Gastroesophageal sphincter (tissue), 4 donors: ENCODE measurements at places on chromosomes 5 and 9.

DNA sequence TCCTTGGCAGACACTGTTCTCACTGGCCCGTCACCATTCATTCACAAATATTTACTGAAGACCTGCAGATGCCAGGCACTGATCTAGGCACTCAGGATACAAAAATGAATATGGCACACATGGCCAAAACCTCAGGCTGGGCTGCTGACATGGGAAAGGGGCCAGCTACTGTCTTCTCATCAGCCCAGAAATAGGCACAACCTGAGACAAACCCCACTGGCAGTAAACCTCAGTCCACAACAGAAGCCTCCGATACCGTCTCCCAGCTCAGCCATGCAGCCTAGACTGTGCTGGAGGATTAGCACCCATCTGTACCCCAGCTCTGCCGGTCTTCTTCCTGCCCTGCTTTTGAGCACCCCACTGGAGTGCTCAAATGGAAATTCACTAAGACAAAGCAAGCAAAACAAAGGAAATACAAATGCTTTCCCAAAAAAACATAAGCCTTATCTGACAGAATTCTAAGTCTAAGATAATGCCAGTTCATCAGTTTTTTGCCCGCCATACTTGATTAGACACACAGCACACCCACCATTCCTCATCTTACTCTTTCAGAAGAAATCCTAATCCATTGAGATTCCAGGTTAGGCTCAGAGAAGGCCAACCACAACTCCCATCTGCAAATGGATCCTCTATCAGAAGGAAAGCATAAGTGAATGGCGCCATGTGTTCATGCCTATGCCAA, 8.2 kb downstream of the P4HA2 start:
- ATAC-seq, result no peak

GRCh38 chr5:65481171-65481581, 544 bp downstream of the ADAMTS6 start:
- ATAC-seq, result no peak

DNA sequence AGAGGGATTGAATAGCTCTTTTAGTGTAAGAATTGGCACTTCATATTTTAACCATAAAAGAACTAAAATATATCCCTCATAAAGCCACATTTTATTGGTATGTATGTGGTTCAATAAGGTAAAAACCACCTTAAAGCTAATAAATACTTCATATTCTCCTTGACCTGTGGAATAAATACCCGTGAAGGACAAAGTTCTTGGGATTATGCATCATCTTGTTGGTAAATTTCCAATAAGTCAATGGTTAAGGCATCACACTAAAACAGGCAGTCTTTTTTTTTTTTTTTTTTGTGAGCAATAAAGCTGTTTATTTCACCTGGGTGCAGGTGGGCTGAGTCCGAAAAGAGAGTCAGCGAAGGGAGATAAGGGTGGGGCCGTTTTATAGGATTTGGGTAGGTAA, 161.9 kb downstream of the SNCAIP start:
- no peak for ATAC-seq

DNA sequence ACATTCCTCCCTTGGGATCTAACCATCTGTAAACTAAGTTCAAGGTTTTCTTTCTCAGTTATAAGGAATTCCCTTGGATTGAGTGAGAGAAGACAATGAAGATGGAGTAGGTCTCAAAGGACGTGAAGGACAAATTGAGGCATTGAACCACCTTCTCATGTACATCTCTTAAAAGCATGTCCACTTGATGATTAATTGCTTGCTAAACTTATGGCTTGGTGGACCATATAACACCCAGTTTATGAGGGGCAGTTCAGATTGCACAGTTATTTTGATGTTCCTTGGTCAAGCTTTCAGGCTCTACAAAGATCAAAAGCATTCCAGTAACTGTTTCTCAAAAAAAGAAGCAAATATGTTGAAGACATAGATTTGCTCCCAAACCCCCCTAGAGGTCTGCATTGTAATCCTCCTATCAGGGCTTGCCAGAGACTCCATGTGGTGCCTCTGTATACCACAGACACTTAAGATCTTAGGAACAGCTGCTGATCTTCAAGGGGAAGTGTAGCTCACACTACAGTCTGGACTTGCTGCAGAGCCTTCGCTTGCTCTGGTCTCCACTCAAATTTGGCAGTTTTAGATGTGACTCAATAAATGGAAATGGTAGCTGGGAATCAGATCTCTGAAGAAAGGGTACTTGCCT, 56.9 kb upstream of the ALDH1A1 start:
- no peak for ATAC-seq

DNA sequence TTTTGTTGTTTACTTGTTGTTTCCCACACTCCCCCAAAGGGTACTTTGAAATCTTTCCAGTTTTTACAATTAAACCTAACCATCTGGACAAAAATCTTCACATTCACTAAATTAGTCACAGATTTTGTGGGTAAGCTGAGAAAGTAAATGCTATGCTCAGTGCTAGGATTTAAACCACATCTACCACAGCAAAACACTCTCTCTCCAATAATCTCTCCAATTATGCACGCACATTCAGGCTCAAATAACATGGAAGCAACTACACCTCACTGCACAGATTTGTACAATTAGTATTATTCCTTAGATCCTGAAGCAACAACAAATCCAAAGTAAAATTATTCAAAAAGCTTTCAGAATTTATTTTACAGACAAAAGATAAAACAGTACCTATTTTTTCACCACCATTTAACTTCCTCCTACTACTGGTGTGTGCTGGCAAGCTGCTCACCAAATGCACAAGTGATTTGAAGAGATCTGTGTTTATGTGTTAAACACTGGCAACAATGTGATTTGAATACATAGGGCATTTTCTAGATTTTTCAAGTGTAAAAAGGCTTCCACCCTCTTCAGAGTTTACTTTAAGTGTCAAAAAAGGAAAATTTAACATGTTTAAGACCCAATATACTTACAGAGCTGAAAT, 16.6 kb downstream of the ZNF608 start:
- no peak for ATAC-seq

GRCh38 chr9:128169492-128169891, 9.4 kb downstream of the BBLN start:
- ATAC-seq, result no peak

DNA sequence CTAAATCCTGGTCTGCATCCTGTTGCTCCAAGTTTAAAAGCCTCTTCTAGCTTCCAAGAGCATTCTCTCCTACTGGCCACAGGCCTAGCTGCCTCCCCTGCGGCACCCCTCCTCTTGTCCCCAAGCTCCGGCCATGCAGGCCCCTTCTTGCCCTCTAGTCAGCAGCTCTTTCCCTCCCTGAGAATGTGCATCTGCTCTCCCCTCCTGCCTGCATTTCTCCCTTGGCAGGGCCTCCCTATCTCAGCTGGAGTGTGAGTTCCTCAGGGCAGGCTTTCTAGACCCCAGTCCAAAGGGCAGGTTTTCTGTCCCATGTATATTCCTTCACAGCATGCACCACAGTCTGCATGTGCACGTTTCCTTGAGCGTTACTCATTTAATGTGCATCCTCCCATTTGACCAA, 24.6 kb upstream of the BARX1 start:
- no peak for ATAC-seq

- ATAC-seq, result no peak
Measured at GRCh38 chr5:73039082-73039481, 81.3 kb upstream of the TMEM171 start.

DNA sequence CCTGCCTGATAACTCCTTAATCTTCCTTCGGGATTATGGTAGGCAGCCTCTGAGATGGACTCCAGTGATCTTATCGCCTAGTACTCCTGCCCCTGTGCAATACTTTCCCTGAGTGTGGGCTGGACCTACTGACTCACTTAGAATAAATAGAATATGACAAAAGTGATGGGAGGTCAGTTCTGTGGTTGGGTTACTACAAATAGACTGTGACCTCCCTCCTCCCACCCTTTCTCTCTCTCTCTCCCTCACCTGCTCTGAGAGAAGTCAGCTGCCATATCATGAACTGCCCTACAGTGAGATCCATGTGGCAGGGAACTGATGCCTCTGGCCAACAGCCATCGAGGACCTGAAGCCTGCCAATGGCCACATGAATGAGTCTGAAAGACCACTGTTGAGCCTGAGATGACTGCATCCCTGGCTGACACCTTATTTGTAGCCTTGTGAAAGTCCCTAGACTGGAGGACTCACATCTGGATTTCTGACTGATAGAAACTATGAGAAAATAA, 31.7 kb downstream of the NRG2 start:
- ATAC-seq, result no peak

DNA sequence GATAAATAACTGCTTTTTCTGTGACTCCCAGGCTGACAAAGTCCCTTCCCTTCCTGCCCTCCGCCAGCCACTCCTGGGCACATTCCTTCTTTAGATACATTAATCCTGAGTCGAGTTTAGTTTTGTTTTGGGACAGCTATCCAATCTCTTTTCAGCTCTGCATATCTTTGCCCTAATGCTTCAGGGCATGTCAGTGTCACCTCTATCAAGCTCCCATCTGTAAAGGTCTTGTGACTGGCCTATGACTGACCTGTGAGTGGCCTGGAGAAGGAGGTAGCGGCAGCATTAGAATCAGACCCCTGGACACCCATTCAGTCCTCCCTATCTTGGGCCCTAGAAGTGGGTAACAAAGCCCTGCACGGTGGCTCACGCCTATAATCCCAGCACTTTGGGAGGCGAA, 34.0 kb upstream of the KLF4 start:
- no peak for ATAC-seq

DNA sequence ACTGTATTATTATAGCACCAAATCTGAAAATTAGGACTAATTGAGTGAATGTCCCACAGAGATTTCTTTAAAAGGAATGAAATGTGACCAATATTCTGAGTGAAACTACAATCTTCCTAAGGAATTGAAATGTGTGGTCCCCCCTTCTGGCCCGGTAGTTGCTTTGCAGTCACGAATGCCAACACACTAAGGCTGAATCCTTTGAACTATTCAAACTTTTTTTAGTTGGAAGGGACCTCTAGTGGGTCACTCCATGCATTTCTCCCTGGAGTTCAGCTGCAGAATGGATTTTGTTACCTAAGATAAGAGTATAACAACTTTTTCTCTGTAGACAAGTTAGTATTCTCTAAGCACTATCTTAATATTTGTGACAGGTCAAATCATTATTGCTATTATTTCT, 2.8 kb downstream of the CDH6 start:
- no peak for ATAC-seq

GRCh38 chr5:17748201-17748600, 113.9 kb downstream of the TAF11L14 start:
- no peak for ATAC-seq

DNA sequence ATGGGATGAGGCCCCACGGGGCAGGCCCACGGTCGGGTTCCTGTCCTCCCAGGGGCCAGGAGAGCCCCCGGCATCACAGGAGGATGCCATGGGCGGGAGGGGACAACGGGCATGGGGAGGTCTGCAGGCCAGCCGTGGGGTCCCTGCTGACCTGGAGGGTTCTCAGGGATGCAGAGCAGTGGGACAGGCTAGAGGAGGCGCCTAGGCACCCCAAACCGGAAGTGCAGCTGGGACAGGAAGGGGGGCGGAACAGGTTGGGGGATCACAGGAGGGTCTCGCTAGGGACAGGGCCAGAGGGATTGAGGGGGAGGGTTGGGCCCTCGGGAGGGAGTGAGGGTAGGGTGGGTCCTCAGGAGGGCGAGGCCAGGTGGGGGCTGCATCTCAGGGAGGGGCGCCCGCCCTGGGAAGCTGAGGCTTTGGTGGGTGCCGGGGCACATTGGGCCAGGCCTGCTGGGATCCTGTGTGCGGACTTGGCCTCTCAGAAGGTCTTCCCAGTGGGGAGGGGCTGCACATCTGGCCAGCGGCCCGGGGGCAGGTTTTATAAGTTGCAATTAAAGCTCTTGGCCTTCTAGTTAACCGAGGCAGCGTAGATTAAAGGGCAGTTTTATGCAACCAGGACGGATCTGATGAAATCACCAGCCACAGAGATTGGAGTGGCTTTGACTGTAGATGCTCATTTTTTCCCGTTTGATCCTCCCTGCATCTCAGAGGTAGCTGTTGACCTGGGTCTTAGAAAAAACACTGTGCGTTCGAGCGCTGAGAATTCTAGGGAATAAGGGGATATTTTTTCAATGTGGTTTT, 20.1 kb downstream of the NKD2 start:
- ATAC-seq, result no peak

DNA sequence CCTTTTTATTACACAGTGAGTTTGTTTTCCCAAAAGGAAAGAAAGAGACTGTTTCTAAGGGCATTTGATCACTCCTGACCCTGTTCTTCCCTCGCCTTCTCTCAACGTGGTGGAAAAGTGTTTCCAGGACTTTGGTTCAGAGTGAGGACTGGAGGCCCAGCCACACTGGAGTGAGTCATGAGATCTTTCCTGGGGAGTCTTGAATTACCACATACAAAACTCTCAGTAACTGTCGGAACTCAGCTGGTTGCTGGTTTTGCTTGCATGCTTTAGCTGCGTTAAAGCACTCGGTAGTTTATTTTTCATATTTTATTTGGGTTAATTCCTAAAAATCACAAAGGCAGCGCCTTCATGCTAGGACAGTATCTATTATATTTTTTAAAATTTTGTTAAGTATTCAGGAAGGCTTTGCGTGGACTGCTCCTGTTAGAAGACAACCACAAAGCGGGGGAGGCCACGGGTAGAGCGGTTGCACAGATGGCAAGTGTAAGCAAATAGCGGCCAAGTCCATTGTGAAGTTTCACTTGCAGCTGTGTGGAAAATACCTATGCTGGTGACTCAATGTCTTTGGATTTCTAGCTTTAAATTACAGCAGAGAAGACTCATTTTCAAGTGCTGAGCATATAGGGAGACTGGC, 77.7 kb downstream of the ARSB start:
- peak; percentile 84 for ATAC-seq

DNA sequence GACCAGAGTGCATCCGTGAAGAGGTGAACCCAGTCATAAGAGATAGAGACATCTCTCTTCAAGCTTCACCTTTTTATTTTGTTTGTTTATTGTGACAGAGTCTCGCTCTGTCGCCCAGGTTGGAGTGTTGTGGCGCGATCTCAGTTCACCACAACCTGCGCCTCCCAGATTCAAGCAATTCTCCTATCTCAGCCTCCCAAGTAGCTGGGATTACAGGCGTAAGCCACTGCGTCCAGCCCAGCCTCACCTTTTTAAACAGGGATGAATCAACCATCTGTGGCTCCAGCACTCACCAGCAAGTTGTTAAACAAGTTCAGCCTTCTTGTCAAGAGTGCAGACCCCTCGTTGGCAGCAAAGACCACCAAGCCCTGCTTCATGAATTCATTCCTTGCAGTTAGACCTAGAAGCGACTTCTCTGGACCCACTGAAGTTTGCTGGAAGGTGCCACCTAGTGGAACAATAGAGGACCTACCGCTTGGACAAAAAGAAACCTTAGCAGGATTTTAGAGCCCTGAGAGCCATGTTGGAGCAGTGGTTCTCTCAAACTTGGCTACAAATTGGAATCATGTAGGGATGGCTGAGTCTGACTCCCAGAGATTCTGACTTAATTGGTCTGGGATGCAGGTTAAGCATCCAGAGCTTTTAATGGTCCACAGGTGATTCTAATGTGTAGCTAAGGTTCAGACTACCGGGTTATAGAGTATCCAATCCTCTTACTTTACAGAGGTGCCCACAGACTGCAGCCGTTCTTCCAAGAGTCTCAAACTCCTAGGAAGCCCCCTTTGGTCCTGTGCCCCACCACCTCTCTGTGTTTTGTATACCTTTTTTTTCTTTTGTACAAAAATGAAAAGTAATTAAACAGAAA, 10.5 kb upstream of the GALNT10 start:
- peak; percentile 77 for ATAC-seq

GRCh38 chr5:15320871-15321270, 179.1 kb upstream of the FBXL7 start:
- ATAC-seq, result no peak
